Right renal pelvis (tissue), 4 donors: ENCODE measurements at places on chromosomes 1 and 21. TPM values are rescaled to one million over a fixed set of nuclear protein-coding genes. Genes with fewer than 3 reads are reported as not detected.

The BLACAT1 gene
- 3.0 TPM for polyA plus RNA-seq

The NIBAN1 gene
- 3.7 TPM for polyA plus RNA-seq

The GNG12 gene
- polyA plus RNA-seq = 98.5 TPM

The LCE6A gene
- polyA plus RNA-seq = not detected

The PDC gene
- polyA plus RNA-seq = 0.24 TPM

The FPGT gene
- 31.0 TPM for polyA plus RNA-seq

The NR1I3 gene
- 2.0 TPM for polyA plus RNA-seq

The TMEM82 gene
- polyA plus RNA-seq = 3.0 TPM

DNA sequence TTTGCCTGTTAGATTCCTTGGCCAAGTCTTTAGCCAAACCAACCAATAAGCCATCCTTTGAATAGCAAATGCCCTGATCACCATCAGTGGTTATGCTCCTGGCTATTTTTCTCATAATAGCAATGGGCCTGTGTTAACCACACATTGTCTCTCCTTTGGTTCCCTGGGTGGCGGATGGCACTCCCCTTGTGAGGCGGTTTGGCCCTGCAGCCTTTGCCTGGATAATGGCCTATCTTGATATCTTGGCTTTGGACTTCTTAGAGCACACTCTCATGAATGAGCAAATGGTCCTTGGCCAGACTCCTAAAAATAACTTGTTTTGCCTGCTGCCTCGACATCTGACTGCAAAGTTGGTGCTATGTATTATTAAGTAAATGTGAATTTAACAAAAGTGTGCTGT lies 22.4 kb upstream of the ZBTB18 start:
- no peak for DNase-seq

- no peak for DNase-seq
Measured at GRCh38 chr1:48676822-48677221, 99.9 kb downstream of the BEND5 start.

DNA sequence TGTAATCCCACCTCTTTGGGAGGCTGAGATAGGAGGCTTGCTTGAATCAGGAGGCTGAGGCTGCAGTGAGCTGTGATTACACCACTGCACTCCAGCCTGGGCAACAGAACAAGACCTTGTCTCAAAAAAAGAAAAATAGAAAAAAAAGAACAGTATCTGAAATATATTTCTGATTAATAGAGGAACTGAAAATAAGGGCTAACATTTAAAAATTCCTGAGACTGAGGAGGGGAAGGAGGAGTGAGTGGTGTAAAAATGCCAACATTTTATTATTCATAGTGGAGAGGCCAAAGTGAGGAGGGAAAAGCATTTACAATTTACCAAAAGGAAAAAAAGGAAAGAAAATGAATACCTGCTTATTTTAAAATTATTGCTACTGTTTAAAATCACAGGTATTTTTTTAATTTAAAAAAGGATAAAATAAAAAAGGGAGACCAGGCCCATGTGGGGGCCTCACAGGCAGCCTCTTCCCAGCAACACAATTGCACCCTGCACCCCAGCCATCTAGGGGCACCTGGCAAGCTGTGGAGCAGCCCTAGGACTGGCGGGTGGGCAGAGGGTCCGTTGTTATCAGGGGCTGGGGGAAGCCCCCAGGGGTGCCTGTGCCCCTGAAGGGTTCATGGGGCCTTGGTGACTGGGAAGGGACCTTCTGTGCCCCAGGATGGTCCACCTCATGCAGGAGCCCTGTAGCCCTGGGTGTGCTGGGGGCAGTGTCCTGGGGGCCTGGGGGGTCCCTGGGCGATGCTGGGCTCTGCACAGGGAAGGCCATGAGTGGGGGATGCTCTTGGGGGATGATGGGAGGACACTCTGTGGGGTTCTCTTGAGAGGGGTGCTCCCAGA lies 34.8 kb upstream of the ADARB1 start:
- no peak for DNase-seq

DNA sequence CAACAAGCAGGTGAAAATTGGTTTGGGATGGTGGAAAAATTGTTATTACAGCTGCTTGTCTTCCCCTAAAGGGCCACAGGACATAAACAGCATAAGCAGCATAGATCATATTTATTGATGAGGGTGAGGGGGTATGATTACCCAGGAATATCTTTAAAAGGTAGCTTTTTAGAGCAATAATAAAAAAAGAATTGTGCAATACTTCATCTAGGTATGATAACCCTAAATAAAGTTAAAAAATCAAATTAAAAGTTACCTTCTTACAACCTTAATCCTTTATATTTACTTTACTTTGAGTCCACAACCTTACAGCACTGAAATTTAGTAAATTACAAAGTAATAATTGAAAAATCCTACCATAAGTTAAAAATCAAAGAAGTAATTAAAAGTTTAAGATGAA lies 653.3 kb upstream of the RGS18 start:
- DNase-seq = no peak

GRCh38 chr21:45283611-45284455 lies 3.9 kb downstream of the POFUT2 start:
- DNase-seq = no peak

DNA sequence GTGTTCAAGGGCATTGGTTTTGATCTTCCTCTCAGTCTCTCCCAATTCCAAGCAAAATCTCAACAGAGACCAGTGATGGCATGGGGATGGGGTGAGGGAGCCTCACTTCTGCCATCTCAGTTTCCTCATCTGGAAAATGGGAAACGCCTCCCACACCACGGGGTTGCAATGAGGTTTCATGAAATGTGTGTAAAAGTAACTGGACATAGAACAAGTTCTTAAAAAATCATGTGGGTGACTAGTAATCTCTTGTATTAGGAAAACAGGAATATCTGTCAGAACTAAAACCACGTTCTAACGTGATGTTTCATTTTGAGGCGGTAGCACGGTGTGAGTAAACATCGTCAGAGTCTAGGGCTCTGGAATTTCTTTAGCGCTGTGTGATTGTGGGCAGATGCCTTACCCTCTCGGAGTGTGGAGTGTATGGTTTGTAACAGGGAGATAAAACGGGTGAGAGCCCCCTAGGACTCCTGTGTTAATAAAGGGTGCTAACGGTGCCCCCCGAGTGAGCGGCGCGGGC lies 55.5 kb upstream of the DNAJC6 start:
- no peak for DNase-seq

DNA sequence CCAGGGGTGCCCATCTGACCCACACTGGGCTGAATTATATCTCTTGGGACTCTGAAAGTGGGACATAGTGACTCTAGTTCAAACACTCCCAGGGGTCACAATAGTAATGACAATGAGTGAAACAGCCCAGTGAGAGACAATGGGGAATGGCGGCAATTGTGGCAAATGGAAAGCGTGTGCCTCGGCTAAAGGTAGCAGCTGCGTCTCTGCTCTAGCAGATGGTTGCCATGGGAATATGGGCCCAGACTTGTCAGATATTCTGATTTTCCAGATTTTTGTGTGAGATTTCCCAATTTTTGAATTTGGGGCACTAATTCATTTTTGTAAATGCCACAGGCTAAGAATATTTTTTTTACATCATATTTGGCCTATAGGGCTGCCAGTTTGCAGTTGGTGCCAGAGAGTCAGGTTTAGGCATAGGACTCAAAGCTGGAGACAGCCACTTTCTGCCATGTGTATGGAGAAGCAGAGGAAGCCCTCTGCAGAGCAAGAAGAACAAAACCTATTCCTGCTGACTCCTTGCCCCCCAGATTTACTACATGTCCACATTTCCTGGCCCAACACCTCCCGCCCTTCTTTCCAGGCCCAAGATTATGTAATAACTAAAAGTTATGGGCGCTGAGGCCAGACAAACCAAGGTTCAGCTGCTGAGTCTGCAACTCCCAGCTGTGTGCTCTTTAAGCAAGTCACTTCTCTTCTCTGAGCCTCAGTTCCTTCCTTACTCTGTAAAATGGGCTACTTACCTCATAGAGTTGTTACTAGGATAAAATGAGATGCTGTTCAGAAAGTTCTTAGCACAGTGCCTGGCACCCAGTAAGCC lies 21.6 kb upstream of the PTP4A2 start:
- DNase-seq = no peak

- DNase-seq = no peak
Measured at GRCh38 chr1:68445709-68446108, 4.0 kb downstream of the RPE65 start.

DNA sequence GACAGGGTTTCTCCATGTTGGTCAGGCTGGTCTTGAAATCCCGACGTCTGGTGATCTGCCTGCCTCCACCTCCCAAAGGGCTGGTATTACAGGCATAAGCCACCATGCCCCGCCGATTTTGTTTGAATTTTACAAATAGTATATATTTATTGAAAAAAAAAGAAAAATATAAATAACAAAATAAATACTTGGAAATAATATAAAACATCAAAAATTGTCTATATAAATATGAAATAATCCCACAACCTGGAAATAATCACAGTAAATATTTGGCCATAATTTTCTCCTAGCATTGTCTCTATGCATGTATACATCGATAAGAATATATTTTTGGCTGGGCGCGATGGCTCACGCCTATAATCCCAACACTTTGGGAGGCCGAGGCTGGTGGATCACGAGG lies 2.7 kb upstream of the PLOD1 start:
- DNase-seq = no peak

GRCh38 chr1:84996846-84997666 lies at the start of gene MCOLN2:
Gene MCOLN2 (minus strand): TSS chr1:84997113. CDS start chr1:84996872, 241 bp downstream.
- DNase-seq = no peak

DNA sequence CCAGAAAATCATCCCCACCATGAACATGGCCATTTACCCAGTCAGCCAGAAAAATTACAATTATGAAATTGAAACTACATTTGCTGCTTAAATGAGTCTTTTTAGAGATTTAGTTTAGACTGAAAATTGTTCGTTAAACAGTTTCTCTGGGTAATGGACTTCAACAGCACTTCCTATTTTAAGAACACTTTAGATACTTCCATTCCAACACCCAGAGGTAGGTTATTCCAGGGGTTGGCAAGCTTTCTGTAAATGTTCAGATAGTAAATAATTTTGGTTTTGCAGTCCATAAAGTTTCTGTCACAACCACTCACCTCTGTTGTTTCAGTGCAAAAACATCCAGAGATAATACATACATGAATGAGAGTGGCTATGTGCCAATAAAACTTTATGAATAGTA lies 10.2 kb downstream of the NMNAT2 start:
- no peak for DNase-seq

- DNase-seq = no peak
Measured at GRCh38 chr1:147243228-147243685, 773 bp downstream of the CHD1L start.

GRCh38 chr1:74861867-74862266 lies 128.9 kb downstream of the TYW3 start:
- DNase-seq = no peak

- no peak for DNase-seq
Measured at GRCh38 chr1:212633161-212633560, 24.6 kb downstream of the ATF3 start.

- no peak for DNase-seq
Measured at GRCh38 chr1:212699625-212700222, at the start of gene BATF3. Gene BATF3 (minus strand): TSS chr1:212699840. CDS start chr1:212699762, 78 bp downstream.

GRCh38 chr1:192550922-192551534 lies 24.5 kb upstream of the RGS1 start:
- DNase-seq = no peak

- DNase-seq = no peak
Measured at GRCh38 chr1:205435578-205436573, 14.0 kb upstream of the LEMD1 start.

- DNase-seq = peak; percentile 55
Measured at GRCh38 chr21:41957991-41958766, 4.4 kb upstream of the C2CD2 start.

DNA sequence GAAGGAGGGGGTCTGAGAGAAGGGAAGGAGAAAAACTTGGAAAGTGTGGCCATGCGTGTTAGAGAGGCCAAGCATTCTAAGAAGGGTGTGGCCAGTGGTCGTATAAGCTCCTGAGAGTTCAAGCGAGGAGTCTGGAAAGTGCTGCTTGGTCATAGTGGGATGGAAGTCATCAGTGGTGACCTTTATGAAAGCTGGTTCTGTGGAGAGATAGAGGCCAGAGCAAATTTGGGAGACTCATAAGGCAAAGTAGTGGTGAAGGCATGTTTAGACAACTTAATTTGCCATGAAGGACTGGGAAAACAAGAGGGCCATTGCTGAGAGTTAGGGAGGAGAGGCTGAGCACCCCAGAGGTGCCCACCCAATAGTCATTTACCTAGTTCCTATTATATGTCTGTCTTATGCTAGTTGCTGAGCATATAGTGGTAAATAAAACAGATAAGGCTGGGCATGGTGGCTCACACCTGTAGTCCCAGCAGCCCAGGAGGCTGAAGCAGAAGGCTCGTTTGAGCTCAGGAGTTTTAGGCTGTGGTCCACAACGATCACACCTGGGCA lies 1.9 kb downstream of the KLF17 start:
- DNase-seq = no peak

- no peak for DNase-seq
Measured at GRCh38 chr1:169426174-169426705, 1.0 kb downstream of the CCDC181 start.

GRCh38 chr1:225354906-225355305 lies 72.9 kb downstream of the LBR start:
- DNase-seq = no peak

- DNase-seq = no peak
Measured at GRCh38 chr1:50183378-50184133, 74.8 kb downstream of the ELAVL4 start.

DNA sequence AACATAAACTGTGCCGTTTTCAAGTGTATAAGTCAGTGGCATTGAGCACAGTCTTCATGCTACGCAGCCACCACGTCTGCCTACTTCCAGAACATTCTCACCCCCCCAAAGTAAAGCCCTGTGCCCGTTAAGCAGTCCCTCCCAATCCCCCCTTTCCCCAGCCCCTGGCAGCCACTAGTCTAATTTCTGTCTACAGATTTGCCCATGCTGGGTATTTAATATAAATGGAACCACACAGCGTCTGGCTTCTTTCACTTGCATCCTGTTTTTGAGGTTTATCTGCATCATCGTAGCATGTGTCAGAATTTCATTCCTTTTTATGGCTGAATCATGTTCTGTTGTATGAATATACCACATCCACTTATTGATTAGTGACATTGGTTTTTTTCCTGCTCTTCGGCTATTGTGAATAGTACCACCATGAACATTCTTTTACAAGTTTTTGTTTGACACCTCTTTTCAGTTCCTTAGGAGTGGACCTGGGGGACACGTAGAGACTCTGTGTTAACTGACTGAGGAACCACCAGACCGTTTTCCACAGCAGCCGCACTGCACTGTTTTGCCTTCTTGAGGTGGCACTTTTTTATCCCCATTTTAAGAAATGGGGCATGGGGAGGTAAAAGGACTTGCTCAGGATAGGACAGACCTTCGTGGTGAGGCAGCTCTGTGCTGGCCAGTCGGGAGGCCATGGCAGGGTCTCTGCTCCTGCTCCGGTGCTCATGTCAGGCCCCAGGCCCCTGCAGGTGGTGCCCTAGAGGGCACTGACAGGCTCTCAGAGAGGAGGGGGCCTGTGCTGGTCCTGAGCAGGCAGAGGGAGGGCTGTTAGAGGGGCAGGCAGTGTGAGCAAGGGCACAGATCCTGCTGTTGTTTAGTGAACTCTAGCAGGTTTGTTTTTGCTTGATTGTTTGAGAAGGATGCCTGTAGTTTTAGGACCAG lies 123.8 kb downstream of the PCBP3 start:
- no peak for DNase-seq

GRCh38 chr1:76433526-76433925 lies 359.0 kb downstream of the ST6GALNAC3 start:
- DNase-seq = no peak
